ENCODE measurements at places on chromosomes 6 and 20.

GRCh38 chr6:36491378-36491965 is 48.7 kb downstream of the KCTD20 start:
- no peak for DNase-seq

- DNase-seq, result no peak
These were observed 77.5 kb upstream of the CD83 start for GRCh38 chr6:14040042-14040441.

GRCh38 chr6:150395388-150396009 is 26.7 kb downstream of the IYD start:
- peak; percentile 65 for DNase-seq

- no peak for DNase-seq
These were observed 430.2 kb downstream of the UTRN start for GRCh38 chr6:144715344-144715743.

GRCh38 chr6:7765575-7766325 is 39.9 kb downstream of the BMP6 start:
- no peak for DNase-seq

GRCh38 chr6:14280766-14281293 is 163.3 kb downstream of the CD83 start:
- DNase-seq, result no peak

GRCh38 chr20:61263938-61264337 is 11.9 kb downstream of the CDH4 start:
- DNase-seq, result no peak

GRCh38 chr20:43529457-43530153 is 22.1 kb downstream of the L3MBTL1 start:
- DNase-seq, result no peak

GRCh38 chr6:157760589-157761330 is 62.3 kb upstream of the SNX9 start:
- DNase-seq, result peak; percentile 67

GRCh38 chr6:53651205-53651763 is 14.3 kb downstream of the KLHL31 start:
- DNase-seq, result peak; percentile 47

DNA sequence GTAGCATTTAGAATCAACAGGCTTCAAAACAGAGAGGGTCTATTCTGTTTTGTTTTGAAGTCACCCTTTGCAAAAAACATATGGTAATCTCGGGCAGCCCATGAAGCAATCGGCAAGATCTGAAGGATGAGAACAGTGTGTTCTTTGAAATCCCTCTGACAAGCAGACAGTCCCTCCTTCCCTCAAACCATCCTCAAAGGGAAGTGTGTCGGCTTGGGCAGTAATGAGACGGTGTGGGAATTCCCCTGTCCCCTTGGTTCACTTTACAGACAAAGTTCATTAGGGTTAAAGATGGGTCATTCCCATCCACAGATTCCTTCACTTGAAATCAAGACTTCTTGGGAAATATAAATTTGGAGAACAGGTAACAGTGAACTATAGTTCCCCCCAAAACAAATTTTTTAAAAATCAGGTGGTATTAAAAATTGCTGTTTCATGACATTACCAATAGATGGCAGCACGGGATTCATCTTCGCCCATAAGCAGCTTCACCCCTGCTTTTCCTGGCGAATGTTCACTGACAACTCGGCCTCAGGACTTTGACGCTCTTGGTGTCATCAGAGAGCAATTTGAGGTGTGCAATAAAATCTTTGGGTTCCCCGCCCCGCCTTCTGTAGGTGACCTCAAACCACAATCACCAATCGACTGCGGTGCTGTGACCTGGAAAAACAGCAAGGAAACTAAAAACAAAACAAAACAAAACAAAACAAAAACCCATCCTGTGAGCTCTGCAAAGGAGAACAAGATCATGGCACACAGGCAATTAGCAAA is 159.3 kb upstream of the TNFAIP3 start:
- DNase-seq, result peak; percentile 58

GRCh38 chr6:92507552-92507951 is 911.8 kb downstream of the EPHA7 start:
- DNase-seq, result no peak

DNA sequence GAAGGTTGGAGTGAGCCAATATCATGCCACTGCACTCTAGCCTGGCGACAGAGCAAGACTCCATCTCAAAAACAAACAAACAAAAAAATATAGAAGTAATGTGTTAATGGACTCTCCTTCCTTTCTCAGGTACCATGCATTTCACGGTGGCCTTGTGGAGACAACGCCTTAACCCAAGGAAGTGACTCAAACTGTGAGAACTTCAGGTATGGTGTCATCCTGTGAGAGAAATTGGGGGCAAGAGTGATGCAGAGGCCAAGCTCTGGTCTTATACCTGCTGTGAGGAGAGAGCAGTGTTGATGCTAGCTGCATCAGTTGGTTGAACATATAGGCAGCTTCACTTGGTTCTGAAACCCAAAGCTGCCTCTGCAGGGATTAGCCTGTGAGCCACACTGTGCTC is 6.2 kb downstream of the ITCH start:
- DNase-seq, result no peak

DNA sequence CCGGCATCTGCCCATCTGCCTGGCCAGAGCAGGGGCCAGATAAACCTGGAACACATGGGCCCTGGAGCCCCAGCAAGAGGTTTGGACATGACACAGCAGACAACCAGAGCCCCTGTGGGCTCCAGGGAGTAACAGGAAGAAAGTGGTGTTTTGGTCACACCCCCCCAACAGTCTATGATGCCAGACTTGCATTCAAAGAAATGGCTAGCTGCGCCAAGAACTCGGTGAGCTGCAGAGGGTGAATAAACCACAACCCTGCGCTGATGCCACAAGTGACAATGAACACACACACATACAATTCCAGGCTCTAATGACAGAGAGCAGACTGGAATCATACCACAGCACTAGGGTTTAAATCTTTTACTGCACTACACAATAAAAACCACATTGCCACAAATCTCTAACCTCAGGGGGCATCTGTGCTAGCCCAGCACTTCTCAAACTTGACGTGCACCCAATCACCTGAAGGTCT is 34.0 kb downstream of the TRERF1 start:
- DNase-seq, result no peak

- no peak for DNase-seq
These were observed 1157.7 kb upstream of the MAP3K7 start for GRCh38 chr6:91744566-91744965.

GRCh38 chr20:34011275-34011674 is 17.6 kb downstream of the RALY start:
- DNase-seq, result no peak

DNA sequence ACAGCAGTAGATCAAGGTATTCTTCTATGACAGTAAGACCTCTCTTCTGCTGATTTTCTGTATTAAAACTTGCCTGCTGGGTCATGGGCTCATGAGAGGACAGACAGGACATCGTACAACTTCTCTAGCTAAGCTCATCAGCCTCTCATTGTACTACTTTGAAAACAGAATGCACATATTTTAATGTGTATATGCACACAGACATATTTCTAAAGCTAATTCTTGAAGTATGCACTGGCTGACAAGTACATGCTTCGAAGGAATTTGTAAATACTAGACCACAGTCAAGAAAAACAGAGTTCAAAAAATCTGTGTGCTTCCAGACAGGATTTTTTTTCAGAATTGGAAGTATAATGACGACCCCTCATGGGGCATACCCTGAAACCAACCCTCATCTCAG is 81.7 kb upstream of the CD83 start:
- no peak for DNase-seq

- DNase-seq, result peak; percentile 57
These were observed 52.2 kb upstream of the FAM83C start for GRCh38 chr20:35344354-35344837.

DNA sequence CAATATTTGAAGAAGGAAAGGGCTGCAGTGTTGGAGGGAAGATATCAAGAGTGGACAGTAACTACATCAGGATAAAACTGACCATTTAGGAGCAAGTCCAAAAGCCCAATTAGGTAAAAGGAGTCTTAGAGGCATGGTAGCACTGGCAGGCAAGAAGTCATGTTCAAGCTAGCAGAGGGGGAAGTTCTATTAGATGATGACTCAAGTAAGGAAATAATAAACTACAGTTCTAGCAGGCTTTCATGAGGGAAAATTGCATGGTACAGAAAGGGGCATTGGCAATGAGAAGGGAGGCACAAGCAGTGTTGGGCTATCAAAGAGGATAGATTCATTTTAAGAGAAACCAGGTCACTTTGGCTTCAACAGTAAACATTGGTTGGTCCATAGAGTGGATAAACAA is 156.1 kb upstream of the PTPRK start:
- DNase-seq, result no peak

GRCh38 chr20:62704341-62704948 is 4.2 kb upstream of the NTSR1 start:
- peak; percentile 99 for DNase-seq

DNA sequence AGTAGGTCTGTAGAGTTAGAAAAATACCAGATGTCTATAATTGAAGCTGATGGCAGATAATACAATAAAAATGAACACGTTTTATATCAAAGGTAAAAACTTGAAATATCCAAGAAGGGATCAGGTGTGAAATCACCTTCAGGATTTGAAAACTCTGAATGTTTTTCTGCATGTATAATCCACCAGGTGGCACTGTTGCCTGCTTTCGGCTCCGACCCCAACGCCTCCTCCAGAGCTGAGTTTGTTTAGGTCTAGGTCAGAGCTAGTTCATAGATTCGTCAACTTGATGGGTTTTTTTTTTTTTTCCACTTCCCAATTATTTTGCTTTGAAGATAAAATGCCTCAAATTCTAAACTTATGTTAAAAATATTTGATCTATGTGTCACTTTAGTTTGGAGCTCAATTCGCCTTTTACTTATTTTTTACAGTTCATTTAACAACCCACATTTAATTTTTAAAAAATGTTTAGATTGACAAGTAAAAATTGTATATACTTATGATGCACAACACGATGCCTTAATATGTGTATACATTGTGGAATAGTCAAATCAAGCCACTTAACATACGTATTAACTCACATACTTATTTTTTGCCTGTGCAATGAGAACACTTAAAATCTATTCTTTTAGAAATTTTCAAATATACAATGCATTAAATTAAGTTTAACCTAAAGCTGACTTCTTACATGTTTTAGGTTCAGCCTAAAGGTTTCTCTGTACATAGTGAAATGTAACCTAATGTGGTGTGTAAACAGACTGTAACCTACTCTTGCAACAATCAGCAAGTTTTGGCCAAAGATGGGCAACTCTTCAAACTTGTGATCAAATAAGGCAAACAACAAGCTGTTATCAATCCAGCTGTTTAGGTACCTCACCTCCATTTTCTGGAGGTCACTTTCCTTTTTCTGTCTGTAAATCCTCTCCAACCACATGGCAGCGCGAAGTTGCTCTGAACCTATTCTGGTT is 39.4 kb upstream of the ENPP4 start:
- peak; percentile 63 for DNase-seq

DNA sequence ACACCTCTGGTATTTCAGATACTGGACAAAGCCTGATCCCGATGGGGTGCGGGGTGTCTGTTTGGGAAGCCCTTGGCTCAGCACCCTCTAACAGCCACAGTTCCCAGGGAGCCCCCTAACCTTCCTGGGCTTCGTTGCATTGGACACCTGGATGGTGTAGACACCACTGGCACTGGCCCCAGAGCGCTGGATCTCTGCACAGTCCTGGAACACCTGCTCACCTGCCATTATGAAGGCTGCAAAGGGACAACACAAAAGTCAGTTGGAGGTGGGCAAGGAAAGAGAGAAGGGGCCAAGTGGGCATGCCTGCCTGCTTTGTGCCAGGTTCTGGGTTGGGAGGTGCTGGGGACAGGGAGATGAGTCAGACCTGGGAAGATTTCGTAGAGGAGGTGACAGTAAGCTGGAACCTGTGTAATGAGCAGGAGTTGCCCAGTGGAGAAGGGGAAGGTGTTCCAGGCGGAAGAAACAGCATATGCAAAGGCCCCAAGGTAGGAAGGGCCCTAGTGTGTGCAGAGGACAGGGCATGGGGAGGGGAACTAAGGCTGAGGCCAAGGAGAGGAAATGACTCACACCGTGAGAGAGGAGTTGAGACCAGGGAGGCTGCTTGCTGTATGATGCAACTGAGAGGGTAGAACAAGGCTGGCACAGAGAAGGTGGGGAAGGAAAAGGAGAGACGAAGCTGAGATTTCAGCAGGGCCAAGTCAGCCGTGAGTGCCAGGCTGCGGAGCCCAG is 34.9 kb downstream of the ANGPT4 start:
- peak; percentile 87 for DNase-seq

DNA sequence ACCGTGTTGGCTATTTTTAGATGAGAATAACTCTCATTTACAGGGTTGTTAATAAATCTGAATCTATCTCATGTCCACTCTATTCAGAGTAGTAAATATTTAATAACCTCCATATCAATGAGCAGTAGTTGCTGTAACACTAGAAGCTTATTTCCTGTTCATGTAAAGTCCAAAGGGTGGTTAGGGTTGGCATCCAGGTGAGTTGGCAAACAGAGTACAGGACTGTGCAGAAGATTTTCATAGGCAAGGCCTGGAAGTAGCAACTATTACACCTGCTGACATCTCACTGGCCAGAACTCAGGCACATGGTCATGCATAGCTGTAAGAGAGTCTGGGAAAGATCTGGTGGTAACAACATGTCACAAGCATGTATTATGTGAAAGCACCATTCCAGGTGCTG is 147.5 kb downstream of the PHF3 start:
- DNase-seq, result no peak

- DNase-seq, result no peak
These were observed 2.9 kb upstream of the HIVEP2 start for GRCh38 chr6:142947714-142948480.

- no peak for DNase-seq
These were observed 48.9 kb downstream of the SLC2A12 start for GRCh38 chr6:134003542-134003951.

All from RWPE1 (cell line).